ENCODE measurements at places on chromosomes 13 and 19.
A peak's percentile ranks its signal among the peaks of the same experiment; 100 is the strongest.

DNA sequence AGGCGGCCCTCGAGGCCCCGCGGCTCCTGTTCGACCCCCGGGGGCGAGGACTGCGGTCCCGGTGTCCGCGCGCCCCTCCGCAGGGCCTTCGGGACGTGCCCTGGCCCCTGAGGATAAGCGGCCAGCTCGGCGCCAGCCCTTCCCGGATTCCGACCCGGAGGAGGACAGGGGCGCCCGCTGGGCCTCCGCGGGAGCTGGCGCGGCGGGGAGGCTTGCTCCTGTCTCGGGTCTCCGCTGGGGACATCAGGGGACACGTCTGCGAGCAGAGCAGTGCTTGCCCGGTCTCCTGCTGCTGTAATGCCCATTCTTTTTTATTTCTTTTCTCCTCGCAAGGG is 829 bp downstream of the B3GLCT start:
- DNase-seq: peak; percentile 55

GRCh38 chr19:4567584-4568071 is 8.1 kb upstream of the SEMA6B start:
- peak; percentile 49 for DNase-seq

- no peak for DNase-seq
Measured at GRCh38 chr13:94657167-94657566, 55.2 kb downstream of the SOX21 start.

DNA sequence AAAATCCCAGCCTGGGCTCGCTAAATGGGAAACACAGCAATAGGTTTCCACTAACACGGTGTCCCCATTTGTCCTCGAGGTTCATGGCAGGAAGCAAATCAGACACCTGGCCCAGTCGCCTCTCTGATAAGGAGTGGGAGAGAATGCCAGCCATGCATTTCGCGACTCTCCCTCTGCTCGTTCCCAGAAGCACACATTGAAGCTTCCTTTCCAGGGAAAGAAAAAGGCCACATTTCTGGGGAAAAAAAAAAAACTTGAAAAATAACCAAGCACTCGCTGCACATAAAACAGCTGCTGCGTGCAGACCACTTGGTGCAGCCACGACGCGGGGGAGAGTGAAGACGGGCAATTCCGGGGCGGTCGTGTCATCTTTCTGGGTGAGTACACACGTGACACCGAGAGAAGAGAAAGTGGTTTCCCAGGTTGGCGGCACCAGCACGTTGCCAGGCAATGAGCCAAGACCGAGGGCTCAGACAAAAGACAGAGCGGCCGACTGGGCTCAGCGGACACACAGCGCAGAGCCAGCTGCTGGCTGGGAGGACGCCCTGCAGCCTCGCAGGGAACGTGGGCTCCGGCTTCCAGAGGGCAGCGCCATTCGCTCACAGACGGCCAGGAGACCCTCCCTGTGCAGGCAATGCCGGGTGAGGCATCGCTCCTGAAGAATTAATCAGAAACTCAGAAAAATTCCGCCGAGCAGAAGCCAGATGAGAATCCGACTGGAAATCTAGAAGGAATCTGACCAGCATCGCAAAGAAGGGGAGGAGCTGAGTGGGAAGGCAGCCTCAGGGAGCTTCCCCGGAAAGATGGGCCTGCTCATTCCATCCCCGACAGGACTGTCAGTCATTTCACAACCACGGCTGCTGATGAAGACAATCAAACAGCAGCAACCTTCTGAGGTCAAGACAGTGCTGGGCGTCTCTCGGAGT is 83.2 kb upstream of the IRS2 start:
- DNase-seq: peak; percentile 56

GRCh38 chr19:17866312-17866963 is 5.3 kb upstream of the SLC5A5 start:
- DNase-seq: no peak

DNA sequence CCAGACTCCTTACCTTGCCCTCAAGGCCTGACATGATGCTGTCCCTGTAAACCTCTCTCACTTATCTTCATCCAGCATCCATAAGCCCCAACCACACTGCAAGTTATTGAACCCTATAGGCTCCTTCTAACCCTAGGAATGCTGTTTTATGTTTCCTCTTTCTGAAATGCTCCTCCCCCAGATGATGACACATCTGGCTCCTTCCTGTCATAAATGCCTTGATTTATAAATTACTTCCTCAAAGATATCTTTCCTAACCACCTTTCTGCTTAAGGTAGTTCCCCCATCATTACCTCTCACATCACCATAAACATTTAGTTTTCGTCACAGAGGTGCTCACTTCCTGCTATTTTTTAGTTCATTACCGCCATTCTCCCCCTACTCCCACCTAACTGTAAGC is 12.3 kb downstream of the RUBCNL start:
- DNase-seq: no peak

GRCh38 chr13:103358255-103358932 is 292.2 kb upstream of the SLC10A2 start:
- DNase-seq: no peak

- DNase-seq: peak; percentile 58
Measured at GRCh38 chr19:45677351-45678230, 9.6 kb downstream of the GIPR start.

- no peak for DNase-seq
Measured at GRCh38 chr19:18637673-18638630, 1.1 kb downstream of the KLHL26 start.

GRCh38 chr19:45766296-45766868 is 2.7 kb downstream of the SIX5 start:
- no peak for DNase-seq

GRCh38 chr19:46076951-46077814 is 36.4 kb upstream of the IGFL4 start:
- peak; percentile 78 for DNase-seq

- DNase-seq: no peak
Measured at GRCh38 chr19:14577885-14578427, 4.9 kb upstream of the CLEC17A start.

DNA sequence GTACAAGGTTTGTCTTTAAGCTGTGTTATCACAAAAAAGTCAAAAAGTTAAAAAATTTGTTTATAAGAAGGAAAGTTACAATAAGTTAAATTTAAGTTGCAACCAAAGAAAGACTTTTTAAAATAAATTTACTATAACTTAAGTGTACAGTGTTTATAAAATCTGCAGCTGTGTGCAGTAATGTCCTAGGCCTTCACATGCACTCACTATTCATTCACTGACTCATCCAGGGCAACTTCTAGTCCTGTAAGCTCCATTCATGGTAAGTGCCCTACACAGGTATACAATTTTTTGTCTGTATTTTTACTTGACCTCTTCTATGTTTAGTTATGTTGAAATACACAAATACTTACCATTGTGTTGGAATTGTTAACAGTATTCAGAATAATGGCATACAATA is 667.9 kb upstream of the SLITRK5 start:
- no peak for DNase-seq

- no peak for DNase-seq
Measured at GRCh38 chr13:52786766-52787165, 47.1 kb upstream of the CNMD start.

DNA sequence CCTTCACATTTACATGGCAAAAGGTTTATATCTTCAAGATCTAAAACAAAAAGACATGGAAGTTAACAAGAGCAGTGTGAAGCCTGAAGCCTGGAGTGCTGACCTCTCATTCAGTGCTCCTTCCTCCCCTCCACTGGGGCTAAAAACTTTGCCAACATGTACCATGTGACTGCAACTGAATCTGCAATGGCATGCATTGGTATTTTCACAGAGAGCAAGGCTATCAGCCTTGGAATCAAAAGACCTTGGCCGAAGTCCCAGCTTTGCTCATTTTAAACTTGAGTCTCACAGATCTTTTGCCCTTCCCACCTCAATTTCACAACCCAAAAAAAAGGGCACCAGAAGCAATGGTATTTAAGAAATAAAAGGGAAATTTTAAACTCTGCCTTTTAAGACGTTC is 325.1 kb downstream of the DCT start:
- peak; percentile 37 for DNase-seq

GRCh38 chr19:50607874-50608785 is 31.6 kb downstream of the SYT3 start:
- peak; percentile 69 for DNase-seq

DNA sequence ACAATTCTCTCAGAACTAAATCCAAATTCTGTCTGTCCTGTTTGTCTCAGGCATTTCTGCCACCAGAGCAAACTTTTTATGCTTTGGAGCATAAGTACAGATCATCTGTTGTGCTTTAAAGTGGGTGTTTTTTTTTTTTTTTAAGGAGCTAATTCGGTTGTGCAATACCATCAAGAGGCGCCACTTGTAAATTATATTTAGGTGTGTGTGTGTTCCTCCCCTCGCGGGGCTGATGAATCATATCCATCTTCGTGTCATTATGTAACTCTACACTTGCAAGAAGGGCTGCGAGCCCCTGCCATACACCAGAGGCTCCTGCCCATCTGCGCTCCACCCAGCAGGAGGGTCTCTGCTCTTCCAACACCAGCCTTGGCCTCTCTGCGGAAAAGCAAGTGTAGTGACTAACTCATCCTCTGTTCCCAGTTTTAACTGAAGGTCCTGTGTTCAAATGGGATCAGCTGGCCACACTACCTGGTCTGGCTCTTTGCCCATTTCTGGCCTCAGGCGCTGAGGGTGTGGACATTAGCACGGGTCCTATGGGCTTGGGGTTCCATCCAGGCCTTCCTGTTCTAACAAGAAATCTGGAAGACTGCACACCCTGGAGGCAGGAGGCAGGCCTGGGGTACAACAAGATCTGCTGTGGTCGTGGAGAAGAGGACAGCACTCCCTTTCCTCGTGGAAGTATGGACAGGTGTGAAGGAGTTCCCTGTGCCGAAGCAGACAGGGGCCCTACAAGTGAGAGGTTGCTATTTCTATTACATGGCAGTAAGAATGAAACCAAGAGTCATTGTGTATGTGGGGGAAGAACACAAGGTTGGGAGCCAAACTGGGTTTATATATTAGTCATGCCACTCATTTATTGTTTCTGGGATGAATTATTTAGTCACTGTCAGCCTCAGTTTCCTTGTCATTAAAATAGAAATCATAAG is 96.1 kb upstream of the MBNL2 start:
- peak; percentile 48 for DNase-seq

- no peak for DNase-seq
Measured at GRCh38 chr19:49588365-49589122, 2.4 kb upstream of the PRR12 start.

DNA sequence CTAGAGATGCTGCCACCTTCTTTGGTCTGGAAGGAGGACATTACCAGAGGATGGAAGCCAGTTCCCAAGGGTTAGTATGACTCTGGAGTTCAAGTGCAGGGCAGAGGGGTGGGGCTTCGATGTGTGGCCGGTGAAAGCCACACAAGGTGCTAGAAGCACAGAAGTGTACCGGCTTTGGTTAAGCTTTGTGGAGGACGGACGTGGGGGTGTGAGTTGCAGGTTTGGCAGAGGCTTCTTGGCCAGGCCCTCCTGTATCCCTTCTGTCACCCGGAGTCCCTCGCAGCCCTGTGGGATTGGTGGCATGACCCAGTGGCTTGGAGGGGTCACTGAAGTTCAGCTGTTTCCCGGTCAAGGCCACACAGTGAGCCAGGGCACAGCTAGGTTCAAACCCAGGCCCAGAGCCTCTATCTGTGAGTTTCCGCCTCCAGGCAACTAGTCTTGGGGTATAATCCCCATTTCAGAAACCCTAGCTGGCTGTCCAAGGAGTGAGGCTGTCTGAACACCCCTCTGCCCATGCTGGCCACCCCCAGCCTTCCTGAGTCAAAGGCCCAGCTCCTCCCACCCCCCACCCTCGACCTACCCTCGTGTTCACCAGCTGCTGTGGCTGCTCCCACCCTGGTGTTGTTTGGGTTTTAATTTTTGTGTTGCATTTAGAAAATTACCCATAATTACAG is 4.6 kb upstream of the SSBP4 start:
- DNase-seq: no peak

DNA sequence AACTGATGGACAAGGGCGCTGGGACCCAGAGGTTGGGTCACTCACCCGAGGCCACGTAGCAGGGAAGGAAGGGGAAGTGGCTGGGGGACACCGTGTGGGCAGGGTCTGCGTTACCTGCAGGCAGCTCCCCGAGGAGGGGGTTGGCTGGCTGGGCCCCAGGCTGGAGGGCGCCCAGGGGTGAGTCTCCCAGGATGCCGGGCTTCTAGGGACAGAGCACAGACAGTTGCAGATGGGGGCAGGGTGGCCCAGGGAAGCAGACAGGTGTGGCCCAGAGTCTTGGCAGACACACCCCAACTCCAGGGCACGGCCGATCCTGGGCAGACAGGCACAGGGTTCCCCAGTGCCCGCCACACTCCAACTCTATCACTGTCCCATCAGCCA is 5.6 kb upstream of the FDX2 start:
- no peak for DNase-seq

- DNase-seq: no peak
Measured at GRCh38 chr19:7337380-7338194, 11.2 kb upstream of the ARHGEF18 start.

- no peak for DNase-seq
Measured at GRCh38 chr13:40472427-40473220, 193.8 kb downstream of the FOXO1 start.

DNA sequence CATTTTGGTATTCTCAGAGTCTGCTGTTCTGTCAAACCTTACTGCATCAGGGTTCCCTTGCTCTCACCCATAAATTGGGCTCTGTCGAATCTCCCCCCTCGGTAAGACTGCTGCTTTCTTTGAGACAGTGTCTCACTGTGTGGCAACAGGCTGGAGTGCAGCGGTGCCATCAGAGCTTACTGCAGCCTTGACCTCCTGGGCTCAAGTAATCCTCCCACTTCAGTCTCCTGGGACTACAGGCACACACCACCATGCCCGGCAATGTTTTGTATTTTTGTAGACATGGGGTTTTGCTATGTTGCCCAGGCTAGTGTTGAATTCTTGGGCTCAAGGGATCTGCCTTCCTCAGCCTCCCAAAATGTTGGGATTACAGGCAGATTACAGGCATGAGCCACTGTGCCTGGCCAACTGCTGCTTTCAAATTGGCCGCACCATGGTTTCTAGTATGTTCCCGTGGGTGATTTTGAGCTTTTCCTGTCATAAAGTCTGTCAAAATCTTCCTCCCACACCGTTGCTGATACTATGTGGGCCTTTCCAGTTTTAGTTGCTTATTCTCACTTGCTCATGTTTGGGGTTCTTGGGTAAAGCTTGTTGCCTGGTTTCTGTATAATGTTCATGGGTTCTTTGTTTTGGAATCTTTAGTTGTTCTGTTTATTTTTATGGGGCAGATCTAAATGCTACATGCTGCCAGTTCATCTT is 10.6 kb downstream of the RFC3 start:
- DNase-seq: no peak

- no peak for DNase-seq
Measured at GRCh38 chr13:28653111-28653510, 5.8 kb upstream of the POMP start.

- DNase-seq: no peak
Measured at GRCh38 chr13:21730186-21730880, 59.5 kb downstream of the FGF9 start.

DNA sequence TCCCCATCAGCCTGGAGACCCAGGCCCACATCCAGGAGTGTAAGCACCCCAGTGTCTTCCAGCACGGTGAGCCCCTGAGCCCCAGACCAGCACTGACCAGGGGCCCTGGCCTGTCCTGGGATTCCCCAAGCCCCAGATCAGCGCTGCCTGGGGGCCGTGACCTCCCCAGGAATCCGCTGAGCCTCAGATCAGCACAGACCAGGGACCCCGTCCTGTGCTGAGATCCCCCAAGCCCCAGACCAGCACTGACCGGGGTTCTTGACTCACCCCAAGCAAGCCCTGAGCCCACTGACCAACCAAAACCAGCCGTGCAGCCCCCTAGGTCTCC is 5.7 kb downstream of the MCOLN1 start:
- DNase-seq: no peak
